ENCODE measurements at places on chromosomes 12 and 14.

DNA sequence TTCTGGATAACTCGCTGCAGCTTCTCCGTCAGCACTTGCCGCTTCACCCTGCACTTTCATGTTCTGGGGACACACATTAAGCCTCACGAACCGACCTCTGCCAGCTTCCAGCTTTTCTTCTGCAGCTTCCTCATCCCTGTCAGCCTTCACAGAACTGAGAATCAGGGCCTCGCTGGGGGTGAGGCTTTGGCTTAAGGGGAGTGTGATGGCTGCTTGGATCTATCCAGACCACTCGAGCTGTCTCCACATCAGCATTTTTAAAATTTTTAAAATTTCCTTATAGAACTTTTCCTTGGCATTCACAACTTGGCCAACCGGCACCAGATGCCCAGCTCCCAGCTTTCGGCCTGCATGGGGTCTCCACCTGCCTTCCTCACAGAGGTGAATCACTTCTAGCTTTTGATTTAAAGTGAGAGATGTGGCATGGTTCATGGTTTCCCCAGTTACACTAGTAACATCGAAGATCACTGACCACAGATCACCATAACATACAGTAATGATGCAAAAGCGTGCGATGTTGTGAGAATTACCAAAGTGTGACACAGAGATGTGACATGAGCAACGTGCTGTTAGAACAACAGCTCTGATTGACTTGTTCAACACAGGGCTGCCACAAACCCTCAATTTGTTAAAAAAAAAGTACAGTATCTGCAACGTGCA, 139.1 kb upstream of the C14orf180 start:
- DNase-seq = no peak

- DNase-seq = no peak
These were observed 12.6 kb downstream of the KCNH5 start for GRCh38 chr14:63032641-63033040.

DNA sequence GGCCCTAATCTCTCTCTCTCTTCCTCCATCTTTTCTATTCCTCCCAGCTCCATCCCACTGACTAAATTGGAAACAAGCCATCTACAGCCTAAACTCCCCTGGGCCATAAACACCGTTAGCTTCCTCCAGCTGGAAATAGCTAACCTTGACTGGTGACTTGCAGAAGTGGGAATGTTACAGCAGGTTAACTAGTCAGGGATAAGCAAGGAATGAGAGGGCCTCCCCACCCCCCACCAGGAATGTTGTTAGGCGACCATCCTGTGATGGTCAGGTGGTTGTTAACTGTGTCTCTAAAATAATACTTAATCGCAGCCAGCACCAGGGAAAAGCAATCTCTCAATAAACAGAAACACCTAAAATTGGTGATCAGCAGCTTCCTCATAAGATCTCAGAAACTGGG, 40.8 kb downstream of the MIS18BP1 start:
- no peak for DNase-seq

DNA sequence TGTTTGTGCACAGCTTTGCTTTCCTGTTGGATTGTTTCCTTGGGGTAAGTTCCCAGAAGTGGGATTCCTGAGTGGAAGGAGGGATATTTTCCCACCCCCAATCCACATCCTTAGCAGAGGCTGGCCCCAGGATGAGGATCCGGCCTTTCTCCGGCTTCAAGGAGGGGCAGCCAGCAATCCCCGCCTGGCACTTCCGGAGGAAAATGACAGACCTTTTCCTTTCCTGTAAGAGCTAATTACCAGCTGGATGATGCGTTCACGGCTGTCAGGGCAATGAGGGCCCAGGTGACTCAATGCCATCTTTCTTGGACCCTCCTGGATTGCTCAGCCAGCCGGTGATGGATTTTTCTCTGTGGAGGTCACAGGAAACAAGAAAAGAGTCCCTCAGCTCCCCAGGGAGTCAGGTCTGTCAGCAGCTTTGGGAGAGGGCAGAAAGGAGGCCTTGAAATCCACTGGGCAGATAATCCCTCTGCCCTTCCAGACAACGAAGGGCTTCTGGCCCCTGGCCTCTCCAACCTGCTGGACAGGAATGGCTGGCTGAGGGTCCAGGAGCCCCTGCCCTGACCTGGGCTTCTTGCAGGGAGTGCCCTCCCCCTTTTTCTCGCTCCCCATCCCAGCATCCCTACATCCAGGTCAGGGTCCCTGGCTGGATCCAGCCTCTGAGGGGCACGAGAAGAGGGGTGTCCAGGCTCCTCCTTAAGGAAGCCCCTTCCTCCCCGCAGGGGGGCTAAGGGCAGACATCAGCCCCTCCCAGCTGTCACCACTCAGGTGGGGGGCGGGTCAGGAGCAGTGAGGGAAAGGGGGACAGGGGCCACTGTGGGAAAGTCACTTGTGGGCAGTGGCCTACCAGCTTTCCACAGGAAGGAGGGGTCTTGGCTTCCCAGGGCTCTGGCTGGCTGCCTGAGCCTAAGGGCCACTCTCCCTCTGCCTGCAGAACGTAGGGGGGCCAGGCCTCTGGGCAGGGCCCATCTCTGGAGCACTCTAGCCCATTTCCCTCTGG, 16.1 kb upstream of the CCDC85C start:
- DNase-seq = no peak

DNA sequence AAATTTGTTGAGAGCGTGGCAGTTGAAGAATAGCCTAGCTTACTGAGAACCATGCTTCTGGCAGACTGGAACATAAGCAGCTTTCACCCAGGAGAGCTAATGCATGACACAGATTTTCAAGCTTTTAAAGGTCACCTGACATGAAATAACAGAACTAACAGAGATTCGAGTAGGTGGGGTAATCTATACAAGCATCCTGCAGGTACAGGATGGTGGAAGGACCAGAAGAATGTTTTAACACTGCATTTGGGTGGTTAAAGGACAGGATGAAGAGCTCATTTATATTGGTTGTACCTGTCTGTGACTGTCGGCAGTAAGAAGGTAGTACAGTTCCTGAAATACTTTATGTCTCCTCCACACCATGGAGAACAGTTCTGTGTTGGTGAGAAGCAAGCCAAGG, 8.9 kb downstream of the PELI2 start:
- no peak for DNase-seq

DNA sequence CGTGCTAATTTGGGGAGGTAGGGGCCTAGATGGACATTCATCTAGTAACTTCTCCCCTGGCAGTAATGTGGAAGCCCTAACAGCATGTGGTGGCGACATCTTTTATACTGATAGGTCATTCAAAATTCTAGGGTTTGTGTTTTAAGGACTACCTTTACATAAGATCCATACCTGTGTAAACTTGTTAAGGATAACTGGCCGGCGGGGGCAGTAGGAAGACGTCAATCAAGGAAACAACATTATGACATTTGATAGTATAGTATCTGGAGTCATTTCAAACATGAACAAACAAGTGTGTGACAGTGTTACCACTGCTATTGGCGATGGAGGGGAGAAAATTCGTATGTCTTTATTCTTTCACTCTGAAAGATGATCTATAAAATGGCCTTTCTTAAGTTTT, 120.0 kb downstream of the TTLL5 start:
- DNase-seq = no peak

- DNase-seq = no peak
These were observed 132.5 kb downstream of the FOXN3 start for GRCh38 chr14:89284333-89285058.

DNA sequence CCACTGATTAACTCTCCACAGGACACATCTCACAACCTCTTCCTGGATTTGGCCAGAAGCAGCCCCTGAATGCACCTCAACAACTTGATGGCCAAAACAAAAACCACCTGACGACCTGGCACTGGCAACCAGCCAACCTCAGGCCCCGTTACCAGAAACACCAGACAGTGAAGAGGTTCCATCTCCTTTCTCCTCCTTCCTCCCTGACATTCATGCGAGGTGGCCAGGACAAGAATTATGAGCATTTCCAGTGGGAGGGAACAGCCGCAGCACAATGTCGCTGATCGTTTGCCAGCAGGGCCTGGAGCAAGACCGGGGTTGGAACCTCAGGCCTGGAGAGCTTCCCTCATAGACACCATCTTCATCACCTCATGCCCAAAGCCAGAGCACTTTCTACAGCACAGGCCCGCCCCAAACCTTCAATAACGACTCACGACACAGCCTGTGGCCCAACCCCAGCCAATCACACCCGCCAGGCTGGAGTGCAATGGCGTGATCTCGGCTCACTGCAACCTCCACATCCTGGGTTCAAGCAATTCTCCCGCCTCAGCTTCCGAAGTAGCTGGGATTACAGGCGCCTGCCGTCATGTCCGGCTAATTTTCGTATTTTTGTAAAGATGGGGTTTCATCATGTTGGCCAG, 48.7 kb downstream of the CCDC88C start:
- DNase-seq = no peak

DNA sequence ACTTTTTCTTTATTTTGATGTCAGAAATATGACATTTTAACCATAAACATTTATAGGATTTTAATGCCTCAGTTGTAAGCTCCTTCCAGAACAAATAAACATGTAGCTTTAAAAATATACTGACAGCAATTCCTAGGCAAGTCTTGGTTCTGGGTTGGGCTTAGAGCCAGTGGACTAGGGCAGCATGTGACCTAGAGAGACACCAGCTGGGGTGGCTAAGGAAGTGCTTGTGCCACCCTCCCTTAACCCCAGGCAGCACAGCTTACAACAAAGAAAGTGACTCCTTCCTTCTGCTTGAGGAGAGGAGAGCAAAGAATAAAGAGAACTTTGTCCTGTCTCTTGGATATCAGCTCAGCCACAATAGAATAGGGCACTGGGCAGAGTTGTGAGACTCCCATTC, 61.6 kb upstream of the KTN1 start:
- DNase-seq = no peak

All from frontal cortex (tissue), 4 donors.